ENCODE measurements at places on chromosomes 2 and 18.
A peak's percentile ranks its signal among the peaks of the same experiment; 100 is the strongest.

DNA sequence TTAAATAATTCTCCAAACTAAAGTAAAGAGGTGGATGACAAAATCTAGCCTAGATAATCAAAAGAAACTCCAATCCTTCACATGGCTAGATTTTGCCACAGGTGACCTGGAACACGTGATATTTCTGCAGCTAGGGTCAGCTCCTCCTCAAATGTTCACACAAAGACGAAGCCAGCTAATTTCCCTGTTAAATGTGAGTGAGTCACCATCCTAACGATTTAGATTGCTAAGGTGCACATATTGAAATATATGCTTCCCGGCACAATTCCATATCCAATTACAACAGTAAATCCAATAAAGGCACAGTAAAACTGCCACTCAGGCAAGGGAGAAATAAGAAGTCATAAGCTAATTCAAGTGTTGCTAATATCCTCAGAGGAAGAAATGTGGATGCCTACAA lies 28.7 kb downstream of the IKZF2 start:
- no peak for DNase-seq

GRCh38 chr2:149038442-149039212 lies at the start of gene LYPD6B:
TSS of gene LYPD6B (plus strand) at chr2:149038699. CDS start at chr2:149130949, 92,250 bp downstream.
- peak; percentile 6 for DNase-seq

DNA sequence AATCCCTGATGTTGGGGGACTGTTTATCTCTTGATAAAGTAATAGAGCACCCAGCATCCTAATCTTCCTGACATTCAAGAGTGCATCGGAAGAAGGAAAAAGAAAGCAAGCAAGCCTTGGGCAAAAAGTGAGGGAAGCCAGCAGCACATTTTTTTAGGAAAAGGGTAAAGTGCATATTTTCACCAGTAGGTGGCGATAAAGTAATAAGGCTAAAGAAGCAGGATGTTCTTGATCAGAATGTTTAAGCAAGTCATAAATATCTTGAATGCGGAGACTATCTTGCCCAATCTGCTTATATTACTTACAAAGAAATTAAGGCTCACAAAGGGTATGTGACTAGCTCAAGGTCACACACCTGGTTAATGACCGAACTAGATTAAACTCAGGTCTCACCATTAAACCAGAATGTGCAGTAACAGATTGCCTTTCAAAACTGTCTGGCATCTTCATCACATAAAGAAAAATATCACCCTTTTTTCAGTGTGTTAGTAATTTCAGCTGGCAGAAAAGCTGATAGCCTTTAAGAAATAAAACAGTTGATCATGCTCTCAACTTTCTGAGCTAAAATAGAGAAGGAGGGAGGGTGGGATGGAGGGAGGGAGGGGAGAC lies 83.8 kb downstream of the VIT start:
- peak; percentile 20 for DNase-seq

DNA sequence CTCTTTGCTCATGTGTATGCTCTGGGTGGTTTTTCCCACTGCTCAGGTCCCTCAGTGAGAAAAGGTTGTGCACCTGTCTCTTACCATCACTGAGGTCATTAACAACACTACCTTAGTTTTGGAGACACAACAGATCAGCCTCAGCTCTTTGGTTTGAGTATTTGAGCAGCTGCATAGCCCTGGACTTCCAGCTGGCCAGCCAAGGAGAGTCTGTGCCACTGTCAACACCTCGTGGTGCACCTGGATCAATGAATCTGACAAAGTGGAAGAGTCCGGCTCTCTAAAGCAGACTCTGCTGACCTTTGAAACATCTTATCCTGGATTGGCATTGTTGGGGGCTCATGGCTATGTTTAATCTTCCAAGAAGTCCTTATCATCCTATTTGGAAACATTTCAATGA lies 30.0 kb downstream of the SERPINB8 start:
- DNase-seq: no peak
